ENCODE measurements at places on chromosomes 16 and 17. TPM values are rescaled to one million over a fixed set of nuclear protein-coding genes. Genes with fewer than 3 reads are reported as not detected.

The MYLK3 gene
- total RNA-seq: 4.6 TPM

The CCL4L2 gene
- total RNA-seq: 5.4 TPM

The SCO1 gene
- total RNA-seq: 25.6 TPM

The CWC25 gene
- 20.3 TPM for total RNA-seq

The CDK3 gene
- total RNA-seq: 7.5 TPM

The RNF157 gene
- total RNA-seq: 24.4 TPM

The SPNS3 gene
- 0.49 TPM for total RNA-seq

The TP53TG3 gene
- total RNA-seq: not detected

The RNF112 gene
- 5.4 TPM for total RNA-seq

The YPEL2 gene
- 76.4 TPM for total RNA-seq

The SLC47A2 gene
- total RNA-seq: 0.55 TPM

The SMPD3 gene
- 34.7 TPM for total RNA-seq

The PRSS27 gene
- total RNA-seq: 2.0 TPM

The CCL16 gene
- not detected for total RNA-seq

The MEFV gene
- total RNA-seq: 0.99 TPM

The MYL4 gene
- 34.5 TPM for total RNA-seq

The KLHL10 gene
- 0.16 TPM for total RNA-seq

The TEKT5 gene
- 0.44 TPM for total RNA-seq

The FOXO3B gene
- total RNA-seq: 21.5 TPM

The ASB16 gene
- 2.4 TPM for total RNA-seq

The CEMP1 gene
- total RNA-seq: not detected

The CHD9 gene
- total RNA-seq: 259 TPM

The RCVRN gene
- total RNA-seq: 165 TPM

The RUNDC3A gene
- 36.4 TPM for total RNA-seq

The FASN gene
- 61.6 TPM for total RNA-seq

The C16orf89 gene
- total RNA-seq: 1.2 TPM

The SYNRG gene
- 54.7 TPM for total RNA-seq

Measured in camera-type eye (tissue), 1 donor.